ENCODE measurements at places on chromosomes 3 and 15.

DNA sequence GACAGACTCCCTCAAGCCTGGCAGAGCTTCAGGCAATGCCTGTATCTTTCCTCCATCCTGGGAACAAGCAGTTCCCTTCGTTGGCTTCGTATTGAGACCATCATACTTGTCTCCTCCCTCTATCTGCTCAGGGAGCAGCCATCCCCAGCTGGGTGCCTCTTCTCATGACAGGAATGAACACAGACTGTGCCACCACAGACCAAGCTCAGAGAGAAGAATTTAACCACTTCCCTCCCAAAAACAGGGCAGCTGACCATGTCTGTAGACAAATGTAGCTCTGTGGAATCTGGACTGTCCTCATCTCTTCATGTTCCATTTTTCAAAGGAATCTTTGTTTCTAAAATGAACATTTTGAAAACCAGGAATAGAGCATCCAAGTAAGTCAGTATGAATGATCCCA is 245.4 kb downstream of the ERC2 start:
- no peak for DNase-seq

GRCh38 chr3:47164007-47164881 is at the start of gene SETD2:
Gene SETD2 (minus strand): TSS chr3:47164113. CDS start chr3:47163924, 189 bp downstream.
- DNase-seq: peak; percentile 64

DNA sequence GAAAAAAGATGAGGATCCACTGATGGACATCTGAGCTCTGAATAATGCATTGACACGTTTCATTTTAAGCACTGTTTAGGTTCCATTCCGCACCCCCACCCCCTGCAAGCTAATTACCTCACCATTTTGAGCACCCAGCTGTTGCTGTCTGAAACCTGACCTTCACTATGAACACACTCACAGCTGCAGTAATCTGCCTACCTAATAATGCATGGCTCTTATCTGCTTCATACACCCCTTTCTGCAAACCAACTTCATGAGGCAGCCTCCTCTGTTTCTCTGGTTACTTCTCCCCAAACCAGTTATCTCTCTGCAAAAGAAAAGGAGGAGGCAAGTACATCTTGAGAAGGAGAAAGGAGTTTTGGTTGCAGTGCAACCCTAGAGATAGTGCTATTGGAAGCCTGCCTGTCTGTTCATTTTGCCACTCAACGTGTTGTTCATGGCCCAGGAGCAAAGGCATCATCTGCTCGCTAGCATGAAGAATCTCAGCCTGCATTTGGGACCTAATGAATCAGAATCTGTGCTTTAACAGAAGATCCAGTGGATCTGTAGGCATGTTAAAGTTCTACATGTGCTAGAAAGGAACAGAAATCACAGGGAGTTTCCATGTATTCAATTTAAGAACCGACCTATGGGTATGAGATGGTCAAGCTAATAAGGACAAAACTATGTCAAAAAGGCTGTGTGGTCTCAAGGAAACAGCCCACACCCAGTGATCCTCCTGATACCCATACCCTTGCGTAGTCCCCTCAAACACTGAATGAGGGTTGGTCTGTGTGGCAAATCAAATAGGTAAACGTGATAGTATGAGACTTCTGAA is 87.2 kb downstream of the MB21D2 start:
- DNase-seq: no peak

GRCh38 chr15:39896846-39897245 is 23.2 kb downstream of the GPR176 start:
- DNase-seq: no peak

DNA sequence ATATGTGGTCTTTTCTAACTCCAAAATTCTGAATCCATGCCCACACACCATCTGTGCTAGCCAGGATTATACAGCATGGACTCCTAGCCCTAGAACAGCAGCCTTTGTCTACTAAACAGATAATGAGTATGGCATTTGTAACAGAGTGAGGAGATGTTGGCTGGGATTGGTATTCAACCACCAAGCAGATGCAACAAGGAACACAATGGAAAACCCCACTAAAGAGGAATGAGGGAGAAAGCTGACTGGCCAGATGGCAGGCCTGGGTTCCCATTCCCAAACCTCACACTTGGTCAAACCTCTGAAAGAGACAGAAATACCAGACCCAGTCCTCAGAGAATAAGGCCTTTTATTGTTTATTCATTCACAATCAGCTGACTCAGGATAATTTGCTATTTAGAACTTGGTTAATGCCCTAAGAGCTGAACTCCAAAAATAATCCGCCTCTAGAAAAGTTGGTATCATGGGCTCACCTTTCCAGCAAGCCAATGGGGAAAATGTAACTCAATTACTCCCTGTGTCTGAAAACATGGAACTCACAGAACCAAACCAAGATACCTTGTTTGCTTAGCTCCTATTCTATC is 145.6 kb downstream of the LRRC3B start:
- no peak for DNase-seq

DNA sequence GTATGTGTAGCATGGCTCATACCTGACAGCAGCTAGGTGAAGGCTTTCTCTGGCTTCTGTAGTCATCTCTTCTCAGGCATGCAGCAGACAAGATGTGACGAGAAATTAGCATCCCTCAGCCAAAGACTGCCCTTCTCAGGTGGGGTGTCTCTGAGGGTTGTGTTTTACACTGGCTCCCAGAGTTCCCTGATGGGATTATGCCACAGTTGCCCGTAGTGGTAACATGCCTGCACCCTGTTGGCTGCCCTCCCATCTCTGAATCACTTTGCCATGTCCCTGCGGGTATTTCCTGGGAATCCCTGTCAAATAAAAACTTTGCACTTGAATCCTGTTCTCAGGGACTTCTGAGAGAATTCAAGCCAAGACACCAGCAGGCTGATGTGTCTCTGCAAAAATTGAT is 70.5 kb downstream of the LRTM1 start:
- DNase-seq: no peak

- DNase-seq: no peak
These were observed 28.9 kb downstream of the ZXDC start for GRCh38 chr3:126446791-126447190.

- no peak for DNase-seq
These were observed 13.1 kb downstream of the BSN start for GRCh38 chr3:49567406-49567805.

DNA sequence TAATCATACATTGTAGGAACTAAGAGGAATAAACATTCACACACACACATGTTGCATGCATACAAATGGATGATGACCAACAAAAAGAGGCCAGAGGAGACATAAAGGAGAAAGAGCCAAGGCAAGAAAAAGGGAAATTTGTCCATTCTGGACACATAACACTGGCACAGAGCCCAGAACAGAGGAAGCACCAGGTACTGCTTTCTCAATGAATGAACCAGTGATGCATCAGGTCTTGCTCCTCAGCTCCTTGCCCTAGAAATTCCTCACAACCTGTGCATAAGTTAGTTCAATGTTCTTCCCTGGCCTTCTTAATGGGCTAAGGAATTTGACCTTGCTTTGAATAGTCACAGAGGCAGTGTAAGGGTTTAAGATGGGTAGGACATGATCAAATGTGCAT is 270.3 kb downstream of the ERC2 start:
- DNase-seq: no peak

DNA sequence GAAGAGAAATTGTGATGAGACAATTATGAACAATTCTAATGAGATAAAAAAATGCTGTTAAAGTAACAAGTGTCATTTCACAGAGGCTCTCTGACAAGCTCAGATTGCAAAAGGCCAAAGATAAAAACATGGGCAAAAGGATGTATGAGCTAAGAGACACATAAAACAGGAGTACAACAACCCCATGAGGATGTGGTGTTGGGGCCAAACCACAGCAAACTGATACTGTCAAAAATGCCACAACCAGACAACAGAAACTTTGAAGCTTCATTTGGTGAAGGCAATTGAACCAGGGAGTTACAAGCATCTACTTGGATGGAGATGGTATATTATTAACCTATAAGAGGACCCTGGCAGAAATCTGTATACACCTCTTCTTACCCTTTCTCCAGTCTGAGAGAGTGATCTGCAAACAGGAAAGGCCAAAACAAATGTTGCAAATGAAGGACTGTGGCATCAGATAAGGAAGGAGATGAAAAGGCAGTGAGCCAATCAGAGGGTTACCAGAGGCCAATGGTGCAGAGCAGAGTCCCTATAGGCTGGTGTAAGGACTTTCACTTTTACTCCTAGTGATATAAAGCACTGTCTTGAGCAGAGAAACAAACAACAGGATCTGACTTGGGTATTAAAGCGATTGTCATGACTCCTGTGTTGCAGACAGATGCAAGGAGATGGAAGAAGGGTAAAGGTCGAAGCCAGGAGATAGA is 659.0 kb downstream of the NTRK3 start:
- no peak for DNase-seq

GRCh38 chr3:23611737-23612295 is 193.9 kb upstream of the UBE2E1 start:
- no peak for DNase-seq

DNA sequence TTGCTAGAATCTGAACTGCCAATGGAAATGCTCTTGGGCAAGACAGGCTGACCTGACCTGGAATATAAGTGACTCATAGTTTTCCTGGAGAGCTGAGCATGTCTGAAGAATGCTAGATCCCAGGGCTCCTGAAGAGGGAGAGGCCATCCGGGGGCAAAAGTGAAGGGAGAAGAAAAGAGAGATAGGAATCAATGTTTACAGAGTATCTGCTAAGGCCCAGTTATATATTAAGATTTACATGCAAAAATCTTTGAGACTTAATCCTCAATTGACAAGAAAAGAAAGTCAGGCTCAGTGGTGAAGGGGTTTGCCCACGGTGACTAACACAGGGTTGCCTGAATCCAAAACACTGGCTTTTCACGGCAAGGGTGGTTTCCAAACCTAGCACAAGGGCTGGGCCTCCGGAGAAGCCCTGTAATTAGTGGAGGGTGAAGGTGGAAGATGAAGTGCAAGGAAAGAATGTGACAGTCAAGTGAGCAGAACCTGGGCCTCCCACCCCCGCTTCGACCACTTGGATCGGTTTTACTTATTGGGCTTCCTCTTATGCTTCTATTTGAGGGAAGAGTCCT is 91.7 kb upstream of the FGF12 start:
- DNase-seq: no peak

- no peak for DNase-seq
These were observed 23.3 kb upstream of the ERC2 start for GRCh38 chr3:56491566-56491965.

- no peak for DNase-seq
These were observed 190.0 kb downstream of the GABRB3 start for GRCh38 chr15:26582840-26583239.

GRCh38 chr3:165523801-165524200 is 313.4 kb downstream of the BCHE start:
- DNase-seq: no peak

DNA sequence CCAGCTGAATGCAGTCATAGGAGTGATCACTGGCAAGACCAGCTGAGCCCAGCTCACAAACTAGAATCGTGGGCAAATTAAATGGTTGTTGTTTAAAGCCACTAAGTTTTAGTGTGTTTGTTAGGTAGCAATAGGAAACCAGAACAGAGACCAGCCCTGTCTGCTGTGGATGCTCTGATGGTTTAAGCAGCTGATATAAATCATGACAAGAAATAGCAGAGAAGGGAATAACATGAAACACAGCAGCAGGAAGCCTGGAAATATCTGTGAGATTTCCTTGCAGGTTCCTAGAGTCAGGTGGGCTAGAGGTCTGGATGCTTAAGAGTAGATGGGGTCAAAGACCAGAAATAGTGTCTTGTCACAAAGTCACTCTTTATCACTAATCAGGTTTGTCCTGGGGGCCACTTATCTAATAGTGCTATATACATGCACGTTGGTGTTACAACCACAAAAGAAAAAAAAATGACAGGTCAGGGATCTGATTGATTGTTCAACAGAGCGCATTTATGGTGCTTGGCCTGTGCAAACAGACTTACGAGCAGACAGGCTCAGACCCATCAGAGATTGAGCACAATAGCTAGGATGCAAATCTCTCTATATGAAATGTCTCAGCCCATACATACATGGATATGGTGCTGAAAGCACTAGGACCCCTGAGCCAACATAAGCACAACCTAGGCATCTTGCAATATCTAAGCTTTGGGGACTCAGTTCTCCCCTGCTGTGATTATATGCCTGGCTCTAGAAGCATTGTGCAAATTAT is 967.7 kb downstream of the AGBL1 start:
- DNase-seq: no peak

GRCh38 chr3:49476563-49476962 is 6.5 kb downstream of the DAG1 start:
- no peak for DNase-seq

- no peak for DNase-seq
These were observed 80.3 kb downstream of the HMG20A start for GRCh38 chr15:77500989-77501388.

DNA sequence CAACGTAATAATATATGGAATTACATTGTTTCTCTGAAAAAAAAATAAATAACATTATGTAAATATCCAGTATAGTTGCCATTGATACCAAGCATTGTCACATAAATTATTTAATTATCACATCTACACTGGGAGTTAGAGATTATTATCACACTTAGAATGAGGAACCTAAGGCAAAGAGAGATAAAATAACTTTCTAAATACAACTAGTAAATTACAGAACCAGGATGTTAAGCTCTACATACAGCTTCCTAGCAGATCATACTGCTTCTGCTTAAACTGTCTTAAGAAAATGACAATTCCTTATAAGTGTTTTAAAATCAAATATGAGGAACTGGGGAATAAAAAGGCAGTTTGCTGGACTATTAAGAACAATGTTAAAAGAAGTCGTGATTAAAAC is 104.5 kb downstream of the NSUN3 start:
- no peak for DNase-seq

- DNase-seq: no peak
These were observed at the start of gene GDPGP1 for GRCh38 chr15:90234096-90234988. Gene GDPGP1 (plus strand): TSS chr15:90234209. CDS start chr15:90240909, 6,700 bp downstream.

DNA sequence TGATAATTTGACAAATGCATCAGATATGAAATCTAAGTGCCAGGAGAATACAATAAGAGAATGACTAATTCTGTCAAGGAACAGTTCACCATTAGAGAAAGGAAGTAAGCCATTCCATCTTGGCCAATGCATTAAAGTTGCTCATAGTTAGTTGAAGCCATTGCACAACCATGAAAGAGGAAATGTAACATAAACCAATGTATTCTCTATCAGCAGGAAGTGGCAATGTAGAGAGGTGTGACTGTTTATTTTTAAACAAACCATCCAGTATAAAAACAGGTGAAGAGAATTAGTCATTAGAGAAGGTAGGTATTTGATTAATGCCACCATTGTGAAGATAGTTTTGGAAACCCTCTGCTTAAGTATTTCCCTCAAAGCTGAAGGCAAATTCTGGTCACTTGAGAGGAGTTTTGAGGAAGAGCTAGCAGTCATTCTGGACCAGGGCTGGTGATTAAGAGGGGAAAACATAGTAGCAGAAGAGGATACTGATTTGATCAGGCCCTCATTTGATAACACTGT is 10.7 kb upstream of the ANXA2 start:
- no peak for DNase-seq

DNA sequence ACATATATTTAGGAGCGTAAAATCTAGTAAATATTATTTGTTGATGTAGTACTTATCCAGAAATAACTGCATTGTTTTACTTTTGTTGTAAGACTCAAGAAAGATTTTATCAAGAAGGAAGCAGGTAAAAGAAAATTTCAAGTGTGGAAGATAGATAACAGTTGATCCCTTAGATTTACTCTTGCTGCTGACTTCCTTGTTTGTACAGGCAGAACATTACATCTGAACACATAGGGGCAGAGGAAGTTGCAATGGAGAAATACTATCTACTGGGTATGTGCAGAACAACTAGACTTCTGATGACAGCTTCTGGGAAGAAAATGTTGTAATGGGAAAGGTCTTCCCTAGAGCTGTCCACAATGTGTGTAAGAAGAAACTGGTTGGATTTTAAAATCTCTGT is 350.6 kb downstream of the NLGN1 start:
- no peak for DNase-seq

- no peak for DNase-seq
These were observed 93.5 kb downstream of the ADAMTS17 start for GRCh38 chr15:100248236-100248635.

GRCh38 chr3:133607816-133608215 is 34.3 kb downstream of the CDV3 start:
- no peak for DNase-seq

Measured in stimulated activated CD4-positive, alpha-beta T cell treated with anti-CD3 and anti-CD28 coated beads, Interleukin-1b, Interleukin-23, amount 100 ng/mL, for 1 hour (primary cell).